ENCODE measurements at places on chromosomes 3 and 15.

DNA sequence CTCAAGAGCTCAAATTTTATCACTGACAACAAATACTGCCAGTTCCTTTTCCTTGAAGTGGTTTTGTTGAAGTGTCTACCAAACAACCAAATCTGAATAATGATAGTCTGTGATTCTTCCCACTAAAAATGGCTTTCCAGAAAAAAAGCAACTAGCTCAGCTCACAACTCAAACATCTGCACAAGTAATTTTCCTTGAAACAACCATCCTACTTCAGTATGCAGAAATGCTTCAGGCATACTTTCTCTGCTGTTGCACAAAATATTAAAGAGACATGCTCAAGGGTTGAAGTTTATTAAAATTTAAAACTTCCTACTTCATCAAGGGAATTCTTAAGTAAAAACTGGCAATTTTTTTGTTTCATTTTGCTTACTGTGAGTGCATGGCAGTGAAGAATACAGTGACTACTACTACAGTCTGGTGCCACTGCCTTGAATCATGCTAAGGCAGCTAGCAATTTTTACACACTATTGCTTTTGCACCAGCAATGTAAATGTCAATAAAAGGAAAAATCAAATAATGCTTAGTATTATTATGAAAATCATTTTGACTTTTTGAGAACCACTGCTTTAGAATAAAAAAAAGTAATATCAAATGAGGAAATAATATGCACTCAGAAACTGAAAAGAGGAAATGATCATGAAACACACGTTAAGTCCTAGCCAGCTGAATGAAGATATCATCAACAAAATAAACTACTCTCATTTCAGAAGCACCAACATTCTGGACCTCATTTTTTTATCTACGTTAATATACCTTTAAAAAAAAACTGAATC is 33.6 kb downstream of the VPS13C start:
- no peak for DNase-seq

GRCh38 chr15:31503256-31503655 is 176.6 kb downstream of the KLF13 start:
- DNase-seq = no peak

DNA sequence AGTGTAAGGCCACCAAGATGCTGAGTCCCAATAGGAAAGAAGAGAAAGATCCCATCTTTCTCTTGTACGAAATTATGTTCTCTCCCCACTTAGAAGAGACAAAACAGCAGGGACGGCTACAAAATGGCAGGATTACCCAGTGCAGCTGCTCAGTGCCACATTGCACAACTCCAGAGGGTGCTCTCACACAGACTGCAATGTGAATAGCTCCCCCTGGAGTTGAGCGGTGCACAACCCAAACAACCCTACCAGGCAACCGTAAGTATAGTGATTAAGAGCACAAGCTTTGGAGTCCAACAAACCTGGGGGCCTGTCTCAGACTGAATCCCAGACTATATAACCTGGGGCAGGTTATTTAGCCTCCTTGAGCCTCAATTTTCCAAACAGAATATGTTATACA is 3.1 kb upstream of the BHLHE40 start:
- peak; percentile 84 for DNase-seq

- no peak for DNase-seq
Observed at GRCh38 chr15:38229705-38230310, 22.8 kb upstream of the SPRED1 start.

- no peak for DNase-seq
Observed at GRCh38 chr15:65059931-65060596, 7.7 kb downstream of the RASL12 start.

- DNase-seq = no peak
Observed at GRCh38 chr3:13879102-13879945, 547 bp downstream of the WNT7A start.

DNA sequence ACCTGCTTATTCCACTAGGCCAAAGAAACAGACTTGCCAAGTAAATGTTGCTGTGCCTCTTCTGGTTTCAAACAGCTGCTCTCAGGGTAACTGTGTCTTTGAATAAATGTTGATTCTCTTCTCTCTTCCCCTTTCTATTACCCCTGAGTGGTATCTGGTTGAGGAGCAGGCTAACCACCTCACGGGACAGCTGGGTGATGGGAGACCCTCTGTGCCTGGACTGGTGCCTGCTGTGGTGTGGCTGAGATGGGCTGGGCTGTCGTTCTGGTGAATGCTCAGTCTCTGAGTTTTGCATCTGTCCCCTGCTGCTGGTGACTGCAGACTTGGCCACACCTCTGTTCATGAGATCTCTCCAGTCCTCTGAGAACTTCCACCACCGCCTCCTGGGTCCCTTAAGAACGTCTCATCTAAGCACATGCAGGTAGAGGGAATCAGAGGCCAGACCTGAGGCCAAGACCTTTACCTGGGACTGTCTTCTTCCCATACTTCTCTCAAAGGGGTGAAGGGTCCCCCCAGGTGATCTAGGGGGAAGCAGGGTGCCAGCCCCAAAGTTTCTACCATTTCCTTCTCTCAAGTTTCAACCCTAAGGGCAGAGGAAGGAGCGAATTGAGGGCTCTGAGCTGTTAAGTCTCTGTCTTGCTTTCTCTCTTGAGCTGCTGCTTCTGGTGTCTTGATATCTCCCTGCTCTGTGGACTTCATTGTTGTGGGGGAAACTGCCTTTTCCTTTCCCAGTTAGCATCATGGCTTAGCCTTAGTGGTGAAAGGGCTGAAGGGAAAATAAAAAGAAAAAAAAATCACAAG is 252.9 kb downstream of the EBLN2 start:
- DNase-seq = no peak

- DNase-seq = no peak
Observed at GRCh38 chr3:76497636-76498035, 542.3 kb upstream of the ROBO2 start.

GRCh38 chr3:8627201-8627940 is 17.2 kb downstream of the SSUH2 start:
- DNase-seq = no peak

DNA sequence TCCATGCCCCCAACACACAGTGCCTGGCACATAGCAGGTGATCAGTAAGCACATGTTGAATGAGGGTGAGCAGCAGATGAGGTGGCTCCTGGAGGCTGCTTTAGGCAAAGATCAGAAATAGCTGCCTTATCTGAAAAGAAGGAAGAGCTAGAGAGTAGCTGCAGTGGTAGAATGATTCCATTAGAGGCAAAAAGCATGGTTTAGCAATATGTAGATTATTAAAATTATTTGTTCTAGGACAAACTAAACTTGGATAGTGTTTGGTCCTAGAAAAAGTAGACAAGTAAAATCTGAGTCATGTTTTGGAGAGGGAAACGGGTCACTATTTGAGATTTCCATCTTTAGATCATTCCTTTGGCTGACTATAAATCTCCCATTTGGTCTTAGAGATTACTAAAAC is 32.1 kb downstream of the KIF7 start:
- no peak for DNase-seq

DNA sequence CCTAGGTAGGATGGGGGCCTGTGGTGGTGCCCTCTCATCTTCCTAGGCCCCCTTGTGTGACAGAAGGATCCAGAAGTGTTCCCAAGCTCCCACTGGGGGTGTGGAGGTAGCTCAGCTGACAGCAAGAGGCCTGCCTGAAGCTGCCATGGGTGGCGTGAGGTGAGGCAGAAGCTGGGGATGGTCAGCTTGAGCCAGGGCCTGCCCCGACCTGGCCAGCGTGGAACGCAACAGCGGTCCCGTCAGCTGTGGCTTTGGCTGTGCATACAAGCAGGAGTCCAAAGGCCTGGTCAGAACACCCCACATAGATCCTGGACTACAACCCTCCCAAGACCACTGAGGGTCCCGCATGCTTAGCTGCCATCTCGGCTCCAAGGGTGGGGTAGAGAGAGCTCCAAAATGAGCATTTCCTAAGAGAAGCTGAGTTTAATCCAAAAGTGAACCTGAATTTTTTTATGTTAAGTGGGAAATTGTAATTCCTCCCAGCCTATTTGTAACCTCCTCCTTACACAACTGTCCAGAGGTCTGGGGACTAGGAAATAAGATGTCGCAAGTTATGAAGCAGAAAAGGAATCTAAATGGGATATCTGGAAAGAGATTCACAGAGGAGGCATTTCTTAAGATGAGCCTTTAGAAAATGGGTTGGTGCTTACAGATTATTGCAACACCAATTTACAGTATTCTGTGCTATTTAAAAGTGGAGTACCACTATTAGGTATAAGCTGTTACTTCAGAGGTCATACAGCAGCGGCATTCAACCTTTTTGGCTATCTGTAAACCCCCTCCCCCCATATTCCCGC is 9.9 kb upstream of the PLA2G4D start:
- DNase-seq = no peak

GRCh38 chr3:181790561-181790960 is 78.8 kb downstream of the SOX2 start:
- DNase-seq = no peak

DNA sequence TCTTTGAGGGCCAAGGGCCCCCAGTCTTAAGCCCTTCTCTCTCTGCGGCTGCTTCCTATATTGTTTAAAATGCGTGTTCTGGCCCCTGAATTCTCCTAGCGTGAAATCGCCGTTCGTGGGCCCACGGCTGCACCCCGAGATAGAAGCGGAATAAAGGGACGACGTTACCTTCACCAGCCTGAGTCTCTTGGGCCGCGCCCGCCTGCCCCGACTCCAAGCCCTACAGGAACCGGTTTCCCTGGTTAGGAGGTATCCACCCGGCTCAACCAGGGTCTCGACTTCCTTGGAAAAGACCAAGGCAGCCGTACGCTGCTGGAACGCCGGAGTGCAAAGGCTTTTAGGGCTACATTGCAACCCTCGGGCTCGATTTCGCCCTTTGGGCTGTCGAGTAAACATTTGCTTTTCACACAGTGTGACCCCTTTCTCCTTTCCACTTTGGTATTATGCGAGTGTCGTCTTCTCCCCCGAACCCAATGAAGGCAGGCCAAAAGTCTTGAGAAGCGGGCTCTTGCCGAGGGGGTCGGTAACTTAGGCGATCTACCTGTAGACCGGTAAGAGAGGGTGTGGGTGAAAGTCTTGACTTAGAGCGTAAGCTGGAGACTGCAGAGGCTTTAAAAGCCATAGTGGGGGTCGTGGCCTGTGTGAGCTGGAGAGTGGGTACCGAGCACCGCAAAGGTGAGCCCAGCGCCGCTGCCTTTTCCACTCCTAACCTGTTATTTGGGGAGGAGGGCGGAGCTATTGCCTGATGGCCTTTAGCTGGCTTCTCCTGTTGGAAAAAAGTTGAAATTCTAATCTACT is 2.0 kb downstream of the TRIM71 start:
- no peak for DNase-seq

DNA sequence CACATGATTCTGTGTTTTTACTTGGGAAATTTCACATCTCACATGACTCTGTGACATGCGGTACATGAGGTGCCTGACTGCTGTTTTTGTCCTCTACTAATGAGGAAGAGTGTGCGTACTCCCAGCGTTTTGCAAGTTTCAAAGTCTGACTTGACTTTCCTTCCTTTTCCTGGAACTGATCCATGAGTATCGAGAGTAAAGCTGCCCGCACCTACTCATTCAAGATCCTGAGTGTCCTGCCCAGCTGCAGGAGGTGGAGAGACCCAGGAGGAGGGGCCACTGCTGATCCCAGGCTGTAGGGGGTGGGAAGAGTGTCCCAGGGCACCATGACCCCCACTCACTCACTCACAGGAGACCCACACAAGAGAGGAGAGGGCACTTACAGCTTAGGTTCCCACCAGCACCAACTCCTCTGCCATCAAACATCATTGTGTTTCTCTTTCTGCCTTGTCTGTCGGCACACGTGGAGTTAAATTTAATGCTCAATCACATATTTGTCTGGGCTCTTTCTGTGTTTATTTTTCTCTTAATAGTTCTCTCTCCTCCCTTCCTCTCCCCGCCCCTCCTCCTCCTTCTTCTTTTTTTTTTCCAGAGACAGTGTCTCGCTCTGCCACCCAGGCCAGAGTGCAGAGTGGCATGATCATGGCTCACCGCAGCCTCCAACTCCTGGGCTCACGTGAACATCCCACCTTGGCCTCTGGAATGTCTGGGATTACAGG is 1.4 kb downstream of the CCR5AS start:
- DNase-seq = no peak

GRCh38 chr3:42088803-42089530 is 2.2 kb upstream of the TRAK1 start:
- no peak for DNase-seq

- DNase-seq = no peak
Observed at GRCh38 chr15:69170597-69170996, 10.2 kb downstream of the GLCE start.

- no peak for DNase-seq
Observed at GRCh38 chr15:40875991-40876730, 2.1 kb upstream of the RHOV start.

DNA sequence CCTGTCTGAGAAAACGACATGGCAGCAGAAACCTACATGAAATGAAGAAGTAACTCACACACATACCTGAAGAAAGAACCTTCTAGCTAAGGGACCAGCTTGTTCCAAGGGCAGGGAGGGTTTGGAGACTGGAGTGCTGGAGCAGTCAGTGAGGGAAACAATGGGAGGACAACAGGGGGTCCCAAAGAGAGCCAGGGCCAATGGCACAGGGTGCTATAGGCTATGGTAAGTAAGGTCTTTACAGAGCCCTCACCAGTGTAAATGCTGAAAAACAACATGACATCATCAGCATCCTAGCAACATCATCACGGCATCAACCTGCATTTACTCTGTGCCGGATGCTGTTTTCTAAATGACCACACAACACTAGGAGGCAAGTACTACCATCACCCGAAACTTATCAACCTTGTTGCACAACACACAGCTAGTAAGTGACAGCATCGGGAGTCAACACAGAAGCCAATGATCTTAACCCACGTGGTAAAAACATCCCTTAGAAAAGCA is 449.5 kb upstream of the WNT5A start:
- no peak for DNase-seq

- no peak for DNase-seq
Observed at GRCh38 chr15:45021348-45021747, 1.6 kb upstream of the SORD start.

GRCh38 chr15:83164111-83164770 is 43.4 kb downstream of the HDGFL3 start:
- DNase-seq = no peak

DNA sequence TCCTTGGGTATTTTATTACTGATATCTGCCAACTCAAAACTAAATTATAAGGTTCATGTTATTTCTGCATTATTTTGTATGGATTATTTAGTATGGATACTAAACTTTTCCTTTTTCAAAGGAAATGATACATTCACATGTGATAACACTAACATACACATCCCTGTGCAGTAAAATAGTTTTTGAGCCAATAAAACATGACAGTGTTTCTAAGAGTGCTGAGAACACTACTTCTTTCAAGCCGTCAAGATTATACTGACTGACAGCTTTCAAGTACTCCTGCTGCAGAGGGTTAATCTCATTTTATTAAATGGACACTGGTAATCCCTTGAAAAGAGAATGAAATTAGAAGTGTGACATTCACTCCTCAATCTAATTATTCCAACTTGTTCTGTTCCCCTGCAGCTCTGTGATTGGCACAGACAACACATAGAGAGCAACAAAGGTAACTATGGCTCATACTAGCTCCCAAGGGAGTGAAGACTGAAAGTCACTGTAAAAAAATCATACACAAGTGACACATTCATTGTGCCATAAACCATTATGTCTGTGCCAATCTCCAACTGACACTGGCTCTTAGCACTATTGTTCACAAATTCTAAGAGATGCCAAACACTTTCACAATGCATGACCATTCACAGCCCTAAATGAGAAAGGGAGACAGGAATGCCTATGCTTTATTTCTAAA is 468.6 kb downstream of the SHQ1 start:
- no peak for DNase-seq

GRCh38 chr15:77004189-77004588 is 9.3 kb downstream of the PSTPIP1 start:
- DNase-seq = no peak

- DNase-seq = peak; percentile 55
Observed at GRCh38 chr3:57164657-57165573, at the start of gene IL17RD. TSS of gene IL17RD (minus strand) at chr3:57165353. CDS start at chr3:57165286, 67 bp downstream.
